PC-3 (cell line): ENCODE measurements at places on chromosomes 7 and 10.

GRCh38 chr10:71819441-71819861, 31.6 kb downstream of the PSAP start:
- no peak for DNase-seq

- DNase-seq: no peak
Observed at GRCh38 chr10:95840121-95840520, 67.7 kb upstream of the CC2D2B start.

GRCh38 chr7:95718577-95719410, 53.6 kb upstream of the DYNC1I1 start:
- peak; percentile 60 for DNase-seq

DNA sequence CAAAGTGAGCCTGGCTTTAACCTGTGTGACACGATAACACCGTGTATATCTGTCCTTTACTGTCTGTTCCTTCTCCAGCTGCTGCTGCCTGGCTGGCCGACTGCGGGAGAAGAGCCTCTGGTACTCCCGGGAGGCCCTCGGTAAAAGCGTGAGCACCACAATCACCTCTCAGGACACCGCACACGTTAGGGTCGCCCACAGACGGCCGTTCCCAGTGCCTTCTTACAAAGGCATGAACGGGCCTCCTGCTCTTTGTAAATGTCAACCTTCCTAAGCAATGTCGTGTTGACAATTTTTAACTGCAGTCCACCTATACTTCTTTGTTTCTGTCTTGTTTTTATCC, 177.6 kb downstream of the DIP2C start:
- no peak for DNase-seq

GRCh38 chr10:88980800-88981199, 9.8 kb upstream of the FAS start:
- DNase-seq: no peak

GRCh38 chr7:21916629-21917028, 29.1 kb downstream of the CDCA7L start:
- DNase-seq: no peak

- DNase-seq: no peak
Observed at GRCh38 chr7:94591176-94591575, 64.8 kb downstream of the SGCE start.

- DNase-seq: no peak
Observed at GRCh38 chr10:109769966-109770365, 153.3 kb downstream of the XPNPEP1 start.
